Inflammatory macrophage (primary cell): ENCODE measurements at places on chromosomes 5 and 9.

DNA sequence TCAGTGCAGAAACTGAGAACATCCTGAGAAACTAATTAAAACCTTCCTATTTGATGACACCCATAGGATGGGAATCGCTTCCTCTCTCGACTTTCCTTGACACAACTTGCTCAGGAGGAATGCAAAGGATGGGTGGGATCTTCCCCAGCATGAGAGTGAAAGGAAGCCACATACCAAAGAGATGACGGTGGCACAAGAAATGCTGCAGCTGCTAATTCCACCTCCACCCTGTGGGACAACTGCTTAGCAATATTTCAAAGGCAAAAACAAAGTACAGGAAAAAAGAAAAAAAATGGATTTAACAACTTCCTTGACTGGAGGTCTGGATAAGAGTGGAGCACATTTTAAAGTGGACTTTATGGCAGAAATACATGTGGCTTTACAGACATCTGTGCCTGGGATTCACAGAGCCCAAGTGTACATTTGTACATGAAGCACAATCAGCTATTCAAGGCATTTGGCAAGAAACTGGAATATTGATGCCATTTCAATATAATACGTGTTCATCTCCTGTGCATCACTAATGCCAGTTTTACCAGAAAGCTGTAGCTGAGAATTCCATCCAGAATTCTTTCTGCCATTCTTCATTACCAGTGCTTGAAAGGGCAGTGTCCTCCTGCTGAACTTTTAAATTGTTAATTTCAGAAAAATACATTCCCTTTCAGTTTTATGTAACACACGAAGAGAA, 359.2 kb upstream of the ACTBL2 start:
- no peak for DNase-seq

- no peak for DNase-seq
Measured at GRCh38 chr5:75848077-75848476, 130.8 kb upstream of the POC5 start.

GRCh38 chr9:94805051-94805489, 78.6 kb downstream of the AOPEP start:
- DNase-seq, result no peak

GRCh38 chr9:136665704-136666371, 3.1 kb downstream of the EGFL7 start:
- no peak for DNase-seq

DNA sequence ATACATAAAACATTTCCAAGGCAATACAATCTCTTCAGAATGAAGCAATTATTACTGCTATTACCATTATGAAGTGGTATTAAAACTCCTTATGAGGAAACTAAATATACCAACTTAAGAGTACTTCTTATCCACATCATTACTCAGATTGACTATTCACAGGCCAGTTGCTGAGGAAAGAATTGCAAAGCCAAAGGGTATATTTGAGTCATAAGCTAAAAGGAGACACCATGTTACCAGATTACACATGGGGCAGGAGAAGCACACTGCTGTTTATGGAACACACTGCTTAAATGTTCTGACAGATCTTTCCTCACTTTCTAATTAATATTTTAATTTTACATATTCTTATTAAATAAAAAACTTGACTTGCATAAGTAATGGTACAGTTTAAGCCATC, 1726.4 kb upstream of the NUDT12 start:
- no peak for DNase-seq

- DNase-seq, result no peak
Measured at GRCh38 chr5:111551569-111552275, 39.4 kb upstream of the STARD4 start.

- no peak for DNase-seq
Measured at GRCh38 chr9:109253637-109254284, 67.1 kb downstream of the EPB41L4B start.

- no peak for DNase-seq
Measured at GRCh38 chr5:174799121-174799520, 74.7 kb downstream of the MSX2 start.

DNA sequence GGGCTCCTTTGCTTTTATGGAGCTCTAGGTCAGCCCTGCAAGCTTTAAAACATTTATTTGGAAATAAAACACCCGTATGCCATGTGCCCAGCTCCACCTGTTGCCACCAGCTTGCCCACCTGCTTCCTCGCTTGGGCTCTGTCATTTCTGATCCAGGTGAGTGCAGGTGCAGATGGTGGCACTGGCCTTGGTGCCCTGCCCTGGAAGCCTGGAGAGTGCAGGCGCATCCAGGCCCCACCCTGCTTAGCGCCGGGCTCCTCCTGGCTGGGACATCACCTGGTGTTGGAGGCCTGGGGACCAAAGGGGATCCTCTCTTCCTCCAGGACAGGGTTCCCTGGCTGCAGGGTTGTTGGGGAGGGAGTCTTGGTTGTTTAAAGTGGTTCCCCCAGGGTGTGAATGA, 35.8 kb downstream of the WNK2 start:
- DNase-seq, result no peak

- peak; percentile 25 for DNase-seq
Measured at GRCh38 chr5:80686757-80687156, 32.0 kb upstream of the DHFR start.

DNA sequence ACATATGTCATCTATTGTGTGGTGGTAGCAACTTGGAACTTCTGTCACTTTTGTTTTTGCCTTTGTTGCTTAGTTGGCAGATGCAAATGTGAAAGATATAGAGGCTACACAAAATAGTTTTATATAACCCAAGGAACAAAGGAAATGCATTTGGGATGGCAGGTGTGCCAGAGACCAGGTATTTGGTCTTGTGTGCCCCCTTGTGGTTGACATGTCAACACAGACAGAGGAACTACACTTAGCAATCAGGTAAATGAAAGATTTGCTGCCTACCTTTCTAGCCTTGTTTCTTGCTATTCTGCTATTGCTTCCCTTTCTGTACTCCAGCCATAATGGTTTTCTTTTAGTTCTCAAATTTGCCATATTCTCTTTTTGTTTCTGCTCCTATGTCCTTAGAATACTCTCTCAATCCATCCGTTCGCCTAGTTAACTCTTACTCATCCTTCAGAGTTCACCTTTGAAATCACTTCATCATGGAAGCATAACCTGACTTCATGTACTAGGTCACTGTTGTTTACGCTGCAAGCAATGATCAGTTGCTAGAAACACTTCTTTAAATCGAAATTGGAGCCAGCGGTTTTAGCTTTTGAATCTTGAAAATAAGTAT, 119.5 kb downstream of the TRPM3 start:
- no peak for DNase-seq

DNA sequence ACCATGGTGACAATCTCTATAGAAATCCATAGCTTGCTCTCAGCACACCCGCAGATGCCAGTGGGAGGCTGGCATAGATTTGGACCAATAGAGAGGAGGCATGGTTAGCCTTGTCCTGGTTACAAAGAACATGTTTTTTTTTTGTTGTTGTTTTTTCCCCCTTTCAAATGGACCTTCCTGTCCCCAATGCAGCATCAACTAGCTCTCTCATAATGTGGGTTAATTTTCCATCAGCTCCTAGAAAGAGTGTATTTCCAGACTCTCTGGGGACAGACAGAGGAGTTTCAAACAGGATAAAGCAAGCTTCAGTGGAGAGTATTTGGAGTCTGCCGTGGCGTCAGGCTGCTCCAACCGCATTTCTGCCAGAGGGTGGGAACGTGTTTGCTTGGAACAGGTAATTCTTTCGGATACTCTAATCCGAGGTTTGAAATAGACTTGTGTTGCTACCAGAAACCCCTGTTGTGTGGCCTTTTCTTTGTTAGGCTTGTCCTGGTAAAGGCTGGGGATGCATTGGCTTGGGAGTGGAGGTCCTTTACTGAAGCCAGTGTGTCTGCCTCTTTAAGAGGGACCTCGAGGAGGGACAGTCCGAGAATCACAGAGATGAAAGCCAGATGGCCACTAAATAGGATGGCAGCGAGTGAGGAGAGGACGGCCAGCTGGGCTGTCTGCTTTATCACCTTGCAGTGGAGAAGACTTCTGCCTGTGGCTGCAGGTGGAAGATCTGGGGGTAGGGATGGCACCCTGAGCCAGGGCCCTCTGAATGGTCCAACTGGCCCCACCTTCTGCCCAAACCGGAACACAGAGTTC, 130.5 kb upstream of the CPEB4 start:
- DNase-seq, result no peak

DNA sequence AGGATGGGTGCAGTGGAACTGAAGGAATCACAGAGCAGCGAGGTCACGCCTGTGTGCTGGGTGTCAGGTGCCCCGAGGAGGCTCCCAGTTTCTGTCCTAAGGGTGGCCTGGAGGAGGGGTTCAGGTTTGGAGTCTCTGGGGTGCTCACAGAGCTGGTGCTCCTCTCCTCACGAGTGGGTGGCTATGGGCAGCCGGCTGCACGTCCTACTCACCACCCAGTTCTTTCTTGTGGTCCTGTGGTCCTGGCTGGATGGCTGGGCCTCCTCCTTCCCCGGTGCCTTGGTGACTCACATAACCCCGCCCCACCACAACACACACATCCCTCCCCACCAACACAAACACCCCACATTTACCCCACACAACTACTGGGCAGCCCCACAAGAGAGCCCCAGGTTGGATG, 9.9 kb upstream of the PTGS1 start:
- DNase-seq, result no peak

GRCh38 chr9:125147401-125147951, 4.1 kb upstream of the SCAI start:
- no peak for DNase-seq

GRCh38 chr5:152864991-152865390, 459.9 kb upstream of the NMUR2 start:
- no peak for DNase-seq

DNA sequence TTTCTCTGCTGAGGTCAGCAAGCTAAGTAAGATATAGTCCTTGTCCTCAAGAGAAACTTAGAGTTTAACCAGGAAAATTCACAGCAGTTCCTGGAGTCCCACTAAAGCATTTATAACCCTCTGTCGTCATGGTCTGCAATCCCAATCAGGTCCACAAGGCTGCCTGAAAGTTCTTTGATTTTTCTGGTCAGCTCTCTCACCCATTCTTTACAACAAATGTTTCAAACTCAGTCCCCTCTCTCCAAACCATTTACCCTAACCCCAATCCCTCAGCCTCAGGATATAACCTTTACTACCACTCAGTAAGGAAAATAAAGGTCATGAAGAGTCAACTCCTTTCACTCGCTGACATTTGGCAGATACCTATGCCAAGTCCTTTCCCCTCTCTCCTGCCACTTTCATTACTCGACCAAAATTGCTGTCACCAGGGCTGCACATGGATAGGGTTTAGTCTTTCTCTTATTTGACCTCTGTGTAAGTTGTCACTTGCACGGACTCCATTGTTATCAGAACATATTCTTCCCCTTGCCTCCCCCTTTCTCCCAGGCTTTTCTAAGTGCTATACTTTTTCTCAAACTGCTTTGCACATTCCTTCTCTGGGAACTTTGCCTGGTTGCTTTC, 936.6 kb downstream of the NR2F1-AS1 start:
- DNase-seq, result no peak

DNA sequence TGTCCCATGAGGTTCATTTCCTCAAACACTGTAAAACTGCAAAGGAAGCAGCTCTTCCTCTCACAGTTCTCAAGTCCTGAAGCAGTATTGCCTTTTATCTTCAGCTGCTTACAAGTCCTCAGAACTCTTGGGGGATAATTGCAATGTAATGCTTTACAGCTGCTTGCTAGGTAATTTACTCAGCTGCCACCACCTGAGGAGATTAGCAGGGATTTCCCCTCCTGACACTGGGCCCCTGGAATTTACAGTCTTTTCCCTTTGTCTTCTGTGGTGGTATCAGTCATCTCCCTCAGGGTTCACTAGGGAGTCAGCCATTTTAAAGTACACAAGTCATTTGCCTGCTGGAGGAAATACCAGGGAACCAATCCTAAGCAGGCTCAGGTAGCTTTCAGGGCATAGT, 754.3 kb upstream of the GRAMD2B start:
- no peak for DNase-seq

DNA sequence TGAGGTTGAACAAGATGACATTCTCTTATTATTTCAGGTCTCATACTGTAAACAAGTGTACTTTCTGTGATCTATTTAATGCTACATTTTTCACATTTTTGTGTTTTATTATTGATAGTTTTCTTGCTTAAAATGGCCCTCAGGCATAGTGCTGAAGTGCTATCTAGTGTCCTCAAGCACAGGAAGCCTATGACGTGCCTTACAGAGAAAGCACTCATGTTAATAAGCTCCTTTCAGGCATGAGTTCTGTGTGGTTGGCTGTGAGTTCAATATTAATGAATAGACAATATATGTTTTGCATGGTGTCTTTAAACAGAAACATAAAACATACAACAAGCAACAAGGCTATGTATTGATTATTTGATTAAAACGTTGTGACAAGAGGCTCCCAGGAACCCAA, 450.1 kb downstream of the PLK2 start:
- no peak for DNase-seq

- no peak for DNase-seq
Measured at GRCh38 chr9:125513303-125513667, 193.7 kb downstream of the MAPKAP1 start.

- no peak for DNase-seq
Measured at GRCh38 chr5:126461838-126462237, 38.6 kb downstream of the GRAMD2B start.

DNA sequence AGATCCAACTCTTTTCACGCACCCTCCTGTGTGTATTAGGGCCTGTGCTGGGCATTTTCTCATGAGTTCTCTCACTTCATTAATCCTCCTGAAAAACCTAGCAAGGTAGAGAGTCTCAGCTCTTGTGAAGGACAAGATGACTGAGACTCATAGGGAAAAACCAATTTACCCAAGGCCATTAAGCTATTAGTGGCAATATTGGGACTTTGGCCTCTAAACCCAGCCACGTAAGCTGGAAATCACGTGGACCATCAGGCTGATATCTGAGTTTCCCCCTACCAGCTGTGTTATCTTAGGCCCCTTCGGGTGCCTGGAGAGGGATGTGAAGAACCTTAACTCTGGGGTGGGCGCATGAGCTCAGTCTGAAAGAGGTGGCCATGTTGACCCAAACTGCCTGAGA, 80.7 kb downstream of the ANKH start:
- no peak for DNase-seq

DNA sequence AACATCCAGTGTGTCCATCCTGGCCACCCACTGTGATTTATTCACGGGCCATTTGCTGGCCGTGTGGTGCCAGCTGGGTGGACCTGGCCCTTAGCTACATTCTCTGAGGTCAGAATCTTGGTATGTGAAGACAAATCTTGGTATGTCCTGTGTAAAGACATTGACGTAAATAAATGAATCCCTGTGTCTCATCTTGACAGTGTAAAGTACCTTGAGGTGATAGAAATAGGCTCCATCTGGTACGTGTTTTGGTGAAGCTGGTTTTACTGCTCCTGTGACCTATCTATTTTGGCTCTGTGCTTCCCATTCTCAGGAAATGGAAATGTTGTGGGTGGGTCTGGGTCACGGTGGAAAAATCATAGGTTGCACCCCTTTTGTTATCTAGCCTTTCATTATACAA, 245.4 kb upstream of the ANKH start:
- no peak for DNase-seq
